Frontal cortex (tissue), 4 donors: ENCODE measurements at places on chromosomes 3 and 15.
A peak's percentile ranks its signal among the peaks of the same experiment; 100 is the strongest.

DNA sequence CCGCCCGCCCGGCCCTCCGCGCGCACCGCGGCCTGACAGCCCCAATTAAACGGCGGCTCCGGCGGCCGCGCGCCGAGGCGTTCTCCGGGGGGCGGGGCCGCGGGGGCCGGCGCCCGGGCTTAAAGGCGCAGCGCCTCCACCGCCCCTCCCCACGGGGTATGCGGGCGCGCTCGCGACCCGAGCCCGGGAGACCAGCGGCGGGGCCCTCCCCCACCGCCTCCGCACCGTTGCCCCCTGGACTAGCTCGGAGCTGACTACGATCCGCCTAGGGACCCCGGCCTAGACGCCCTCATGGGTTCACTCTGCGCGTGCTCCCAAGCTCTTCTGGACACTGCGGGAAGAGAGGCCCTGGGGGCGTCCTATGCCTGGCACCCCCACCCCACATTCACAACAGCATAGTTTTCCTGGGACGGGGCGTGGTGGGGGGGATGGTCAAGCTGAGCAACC lies at the start of gene DUSP7:
Gene DUSP7, minus strand, starts transcription at position 51 of the 447 bp plus-strand sequence. CDS start 205 bp downstream, outside the sequence.
- peak; percentile 82 for DNase-seq

GRCh38 chr3:147934451-147935180 lies 525.5 kb downstream of the ZIC1 start:
- DNase-seq: no peak

DNA sequence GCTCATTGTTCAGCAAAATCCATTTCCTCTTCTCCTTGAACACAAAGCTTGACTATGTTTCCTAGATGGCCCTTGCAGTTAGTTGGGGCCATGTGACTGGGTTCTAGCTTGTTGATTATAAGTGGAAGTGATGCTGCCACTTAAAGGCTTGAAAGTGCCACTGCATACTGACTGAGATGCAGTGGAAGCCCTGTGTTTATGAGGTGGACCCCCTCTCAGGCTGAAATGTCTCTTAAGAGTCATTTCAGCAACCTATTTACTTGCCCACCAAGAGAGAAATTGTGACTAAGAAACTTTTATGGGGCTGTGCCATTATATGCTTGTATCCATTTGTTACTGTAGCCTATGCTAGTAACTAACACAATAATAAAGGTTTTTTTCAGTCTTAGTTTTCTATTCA lies 8.4 kb upstream of the ANP32A start:
- no peak for DNase-seq

- DNase-seq: no peak
Measured at GRCh38 chr15:66269326-66270090, 16.0 kb upstream of the MEGF11 start.

- DNase-seq: no peak
Measured at GRCh38 chr15:95262866-95263564, 1031.7 kb downstream of the MCTP2 start.

- DNase-seq: no peak
Measured at GRCh38 chr3:2589336-2589969, 490.8 kb downstream of the CNTN4 start.

DNA sequence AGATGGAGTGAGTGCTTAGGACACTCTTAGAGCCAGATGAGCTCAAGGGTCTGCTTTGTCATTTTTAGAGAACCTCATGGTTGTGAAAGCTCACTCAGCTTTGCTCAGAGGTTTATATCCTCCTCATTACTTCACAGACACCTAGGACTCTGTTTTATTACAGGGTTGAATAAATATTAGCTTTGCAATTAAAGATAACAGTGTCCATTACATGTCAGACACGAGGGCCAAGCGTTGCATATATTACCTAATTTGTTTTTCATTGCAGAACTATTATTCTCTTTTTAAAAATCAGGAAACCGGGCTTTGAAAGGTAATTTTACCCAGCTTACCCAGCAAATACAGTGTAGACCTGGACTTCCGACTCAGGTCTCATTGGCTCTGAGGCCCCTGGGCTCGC lies 16.1 kb downstream of the MAP6D1 start:
- no peak for DNase-seq

GRCh38 chr3:194939532-194939909 lies 253.8 kb downstream of the FAM43A start:
- no peak for DNase-seq

DNA sequence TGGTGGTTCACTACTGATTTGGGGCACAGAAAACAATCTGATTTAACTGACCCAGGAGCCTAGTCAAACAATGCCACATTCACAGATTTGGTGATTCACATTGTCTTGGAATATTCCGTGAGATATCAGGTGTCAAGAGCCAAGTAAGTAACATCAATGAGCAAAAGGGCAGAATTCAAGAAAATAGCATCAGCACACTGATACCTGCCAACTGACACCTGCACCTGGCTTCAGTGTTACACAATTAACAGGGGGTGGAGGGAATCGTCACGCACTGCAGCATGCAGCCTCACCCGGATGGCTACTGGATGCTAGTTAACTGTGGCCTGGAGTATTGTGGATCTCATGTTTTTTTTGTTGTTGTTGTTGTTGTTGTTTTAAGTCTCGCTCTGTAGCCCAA lies 17.6 kb downstream of the CCNL1 start:
- no peak for DNase-seq
